ENCODE measurements at places on chromosomes 7 and 10.

DNA sequence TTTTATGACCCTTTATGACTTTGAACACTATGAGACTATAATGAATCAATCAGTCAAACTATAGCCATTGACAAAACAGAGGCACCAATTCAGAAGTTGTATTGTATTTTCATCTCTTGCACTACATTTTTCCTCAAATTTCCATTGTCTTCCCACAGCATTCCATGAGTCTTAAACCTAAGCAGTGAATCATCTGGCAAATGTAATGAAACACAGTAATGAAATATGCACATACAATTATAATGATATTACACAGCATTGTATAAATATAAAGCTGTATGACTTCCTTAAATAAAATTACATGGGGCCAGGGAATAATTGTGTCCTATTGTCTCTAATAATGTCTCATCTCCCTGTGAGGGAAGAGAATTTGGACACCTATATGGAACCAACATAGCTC lies 45.0 kb downstream of the VWDE start:
- DNase-seq = no peak

DNA sequence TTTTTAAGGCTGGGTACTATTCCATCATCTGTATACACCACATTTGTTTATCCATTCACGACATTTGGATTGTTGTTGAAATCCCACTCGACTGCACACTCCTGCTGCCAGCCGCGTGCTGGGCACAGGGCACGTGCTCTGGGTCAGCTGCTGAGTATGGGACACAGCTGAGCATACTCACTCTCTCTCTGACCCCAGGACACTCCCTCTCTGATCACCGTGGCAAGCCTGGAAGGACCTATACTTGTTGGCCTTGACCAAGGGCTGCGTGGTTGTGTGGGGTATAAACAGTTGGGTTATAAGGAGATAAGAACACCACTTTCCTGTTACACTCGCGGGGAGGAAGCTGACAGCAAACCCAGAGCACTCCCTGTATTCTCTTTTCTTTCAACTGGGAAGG lies 153.0 kb upstream of the RHEB start:
- DNase-seq = no peak

GRCh38 chr10:22343731-22344130 lies 1.6 kb upstream of the SPAG6 start:
- no peak for DNase-seq

DNA sequence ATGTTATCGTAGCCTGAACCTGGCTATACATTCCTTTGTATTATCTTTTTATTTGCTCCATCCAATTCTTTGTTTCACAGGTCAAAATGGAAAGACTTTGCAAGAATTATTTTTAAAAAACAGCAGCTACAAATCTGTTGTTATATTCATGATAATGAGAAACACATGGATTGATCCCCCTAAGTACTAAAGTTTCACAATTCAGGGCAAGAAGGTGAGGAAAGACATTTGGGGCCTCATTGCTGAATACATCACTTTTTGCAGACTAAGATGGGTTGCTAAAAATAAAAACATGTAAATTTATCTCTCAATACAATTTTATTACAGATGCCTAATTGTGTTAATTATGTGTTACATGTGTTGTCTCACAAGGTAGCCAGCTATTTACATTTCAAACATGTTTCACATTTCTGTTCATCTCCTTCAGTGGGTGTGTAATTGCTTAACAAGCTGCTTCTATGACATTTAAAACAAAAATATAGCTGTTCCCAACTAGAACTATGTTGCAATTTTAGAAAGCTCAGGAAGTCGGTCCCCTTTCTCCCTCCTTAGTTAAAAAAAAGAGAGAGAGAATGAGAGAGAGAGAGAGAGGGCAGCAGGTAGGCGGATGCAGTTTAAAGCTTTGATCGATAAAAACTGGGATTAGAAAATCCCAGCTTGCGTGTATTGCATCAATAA lies 606.3 kb upstream of the FZD8 start:
- DNase-seq = no peak

GRCh38 chr10:91597197-91597881 lies 35.5 kb downstream of the PPP1R3C start:
- no peak for DNase-seq

DNA sequence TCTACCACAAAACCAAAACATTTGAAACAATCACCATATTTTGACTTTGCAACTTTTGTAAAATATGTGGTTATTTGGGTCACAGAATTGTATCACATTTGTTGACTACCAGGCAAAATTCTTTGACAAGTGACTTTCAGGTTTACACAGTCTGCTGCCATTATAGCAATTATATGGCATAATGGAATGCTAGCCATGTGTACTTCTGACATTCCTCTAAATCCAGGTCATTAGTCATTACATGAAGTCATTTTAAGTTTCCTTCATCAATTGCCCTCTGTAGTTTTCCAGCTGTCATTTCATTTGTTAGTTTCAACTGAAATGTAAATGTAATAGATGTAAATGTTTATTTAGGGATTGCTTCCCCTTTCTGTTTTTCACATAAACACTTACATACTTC lies 137.5 kb downstream of the IMMP2L start:
- DNase-seq = no peak

- no peak for DNase-seq
Observed at GRCh38 chr10:78954689-78955088, 114.1 kb upstream of the ZMIZ1 start.

GRCh38 chr7:47371733-47372368 lies 210.1 kb downstream of the TNS3 start:
- no peak for DNase-seq

DNA sequence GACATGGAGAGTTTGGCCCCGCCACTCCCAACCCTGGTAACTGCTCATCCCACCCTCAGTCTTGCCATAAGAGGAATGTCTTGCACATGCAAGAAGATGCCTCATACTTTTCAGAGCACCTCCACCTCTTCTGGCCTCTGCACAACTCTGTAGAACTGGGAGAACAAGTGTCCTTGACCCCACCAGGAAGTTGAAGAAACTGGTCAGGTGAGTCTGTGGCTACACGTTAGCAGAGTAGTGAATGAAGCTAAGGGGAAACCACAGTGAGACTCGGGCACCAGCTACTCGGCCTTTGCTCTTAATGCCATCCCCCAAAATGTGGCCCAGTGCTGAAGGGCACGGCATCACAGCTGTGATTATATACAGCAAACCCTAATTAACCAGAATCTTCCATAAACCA lies 110.1 kb downstream of the ARID5B start:
- no peak for DNase-seq

DNA sequence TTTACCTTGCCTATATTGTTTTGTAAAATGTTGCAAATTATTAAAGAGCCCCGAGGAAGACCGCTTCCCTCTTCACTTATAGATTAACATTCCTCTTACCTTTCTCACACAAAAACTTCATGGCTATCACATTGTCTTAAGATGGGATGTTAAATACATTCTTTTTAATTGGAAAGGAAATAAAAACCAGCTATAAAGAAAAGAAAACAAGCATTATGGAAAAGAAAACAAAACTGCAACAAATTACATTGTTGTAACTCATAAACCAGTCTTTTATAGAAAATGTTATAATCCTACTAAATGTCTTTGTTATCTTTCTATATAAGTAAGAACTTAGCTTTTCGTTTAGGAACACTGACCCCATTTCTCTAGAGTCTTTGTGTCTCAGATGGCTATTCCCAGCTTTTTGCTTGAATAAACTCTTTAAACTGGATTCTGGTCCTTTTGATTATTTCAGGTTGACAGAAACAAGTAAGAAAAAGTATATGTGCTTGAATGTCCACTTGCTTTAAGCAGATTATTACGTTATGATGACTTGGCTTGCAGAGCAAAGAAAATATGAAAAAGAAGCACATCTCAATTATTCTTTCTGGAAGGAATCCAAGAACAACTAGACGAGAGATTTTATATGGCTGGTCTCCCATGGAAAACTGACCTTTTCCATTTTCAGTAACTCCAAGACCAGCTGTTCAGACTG lies 128.2 kb downstream of the AKR1D1 start:
- no peak for DNase-seq

- DNase-seq = no peak
Observed at GRCh38 chr7:127817466-127817865, 165.5 kb downstream of the SND1 start.

DNA sequence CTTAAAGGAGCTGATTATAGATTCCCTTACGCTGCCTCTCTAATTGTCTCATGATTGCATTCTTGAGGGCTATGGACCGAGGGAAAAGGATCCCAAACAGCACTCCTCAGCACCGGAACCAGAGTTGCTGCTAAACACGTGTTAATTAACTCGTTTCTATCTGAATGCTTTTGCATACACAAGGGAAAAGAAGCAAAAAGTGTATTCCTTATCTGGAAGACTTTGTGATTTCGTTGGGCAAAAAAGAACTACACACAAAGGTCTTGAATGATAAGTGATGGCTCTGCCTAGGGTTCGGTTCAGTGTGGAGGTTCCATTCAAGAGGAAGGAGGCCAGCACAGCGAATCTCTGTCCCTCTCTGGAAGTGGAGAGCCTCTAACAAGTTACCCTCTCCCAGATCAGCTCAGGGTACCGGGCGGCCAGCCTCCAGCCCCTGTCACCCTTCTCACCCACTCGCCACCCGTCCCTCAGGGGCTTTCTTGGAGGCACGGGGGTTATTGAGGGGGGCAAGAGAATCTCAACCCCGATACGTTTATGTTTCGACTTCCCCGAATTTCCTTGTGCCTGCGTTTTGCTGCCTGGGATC lies 515 bp upstream of the SLC4A2 start:
- DNase-seq = no peak

GRCh38 chr10:23351926-23352519 lies 7.4 kb upstream of the C10orf67 start:
- no peak for DNase-seq

GRCh38 chr7:57651006-57651405 lies 201.0 kb downstream of the ZNF716 start:
- DNase-seq = no peak

DNA sequence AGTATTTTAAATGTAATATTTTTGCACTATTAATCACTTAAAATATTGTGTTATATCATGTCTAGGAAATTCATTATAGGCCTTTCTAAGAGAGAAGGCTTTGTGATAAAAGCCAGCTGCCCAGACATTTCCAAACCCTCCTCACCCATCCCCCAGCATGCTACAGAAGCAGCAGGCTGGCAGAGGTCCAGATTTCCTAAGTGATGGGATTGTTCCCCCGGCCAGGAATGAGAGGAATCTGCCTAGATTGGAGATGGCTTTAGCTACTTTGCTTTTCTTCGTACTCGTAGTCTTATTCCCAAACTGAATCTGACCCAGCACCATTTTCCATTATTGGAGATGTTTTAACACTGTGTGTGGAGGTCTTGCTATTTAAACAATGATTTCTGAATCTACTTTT lies 29.4 kb downstream of the CDK14 start:
- no peak for DNase-seq

DNA sequence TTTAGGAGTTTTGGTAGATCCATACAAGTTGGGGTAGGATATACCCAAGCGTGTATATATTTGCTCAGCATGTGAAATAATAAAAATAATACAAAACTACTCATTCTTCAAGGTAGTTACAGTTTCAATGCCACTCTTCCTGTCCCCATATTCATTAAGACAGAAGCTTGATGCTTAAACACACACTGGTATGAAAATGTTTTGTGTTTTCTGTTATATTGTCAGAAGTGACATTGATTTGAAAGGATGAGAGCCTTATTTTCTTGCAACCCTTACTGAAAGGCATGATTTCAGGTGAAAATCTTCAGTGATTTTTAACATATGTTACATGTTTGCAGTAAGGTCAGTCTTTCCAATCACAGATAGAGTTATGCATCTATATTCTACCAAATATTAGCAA lies 233.6 kb downstream of the TRIL start:
- DNase-seq = no peak

DNA sequence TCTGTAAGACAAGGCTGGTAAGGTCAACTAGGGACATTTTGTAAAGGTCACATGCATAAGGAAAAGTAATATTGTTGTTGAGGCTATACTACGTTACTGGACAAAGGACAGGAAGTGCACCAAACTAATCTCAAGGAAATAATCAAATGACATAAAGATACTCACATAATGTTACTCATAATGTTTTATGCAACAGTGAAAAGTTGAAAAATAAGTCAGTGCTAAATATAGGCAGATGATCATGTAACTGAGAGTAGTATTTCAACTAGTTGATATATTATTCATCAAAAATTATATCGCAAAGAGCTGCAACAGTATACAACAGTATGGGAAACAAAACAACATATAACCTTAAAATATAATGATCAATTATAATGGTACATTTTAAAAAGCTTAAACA lies 215.7 kb downstream of the PTN start:
- DNase-seq = no peak

DNA sequence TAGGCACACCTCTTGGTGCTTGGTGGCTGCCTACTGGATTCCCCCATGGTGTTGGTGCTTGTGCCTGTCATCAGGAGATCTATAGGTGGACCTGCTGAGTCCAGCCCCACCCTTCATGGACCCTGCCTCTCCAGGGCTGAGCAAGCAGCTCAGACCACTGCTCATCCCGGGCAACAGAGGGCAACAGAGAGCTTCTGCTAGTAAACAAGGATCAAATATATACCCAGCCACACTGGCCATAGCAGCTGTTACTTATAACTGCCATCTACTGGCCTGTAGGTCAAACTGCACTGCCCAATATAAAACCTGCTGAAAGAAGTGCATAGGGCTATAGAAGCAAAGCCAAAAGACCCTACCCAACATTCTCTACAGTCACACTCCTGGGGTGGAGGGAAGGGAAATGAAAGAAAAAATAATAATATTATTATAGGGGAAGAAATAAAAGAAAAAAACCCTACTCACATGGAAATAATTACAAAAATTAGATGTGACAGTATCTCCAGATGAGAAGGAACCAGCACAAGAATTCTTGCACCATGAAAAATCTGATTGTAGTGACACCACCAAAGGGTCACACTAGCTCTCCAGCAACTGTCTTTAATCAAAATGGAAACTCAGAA lies 54.9 kb upstream of the ZNF800 start:
- DNase-seq = peak; percentile 27

GRCh38 chr10:43444323-43444722 lies 7.4 kb downstream of the ZNF487 start:
- no peak for DNase-seq

DNA sequence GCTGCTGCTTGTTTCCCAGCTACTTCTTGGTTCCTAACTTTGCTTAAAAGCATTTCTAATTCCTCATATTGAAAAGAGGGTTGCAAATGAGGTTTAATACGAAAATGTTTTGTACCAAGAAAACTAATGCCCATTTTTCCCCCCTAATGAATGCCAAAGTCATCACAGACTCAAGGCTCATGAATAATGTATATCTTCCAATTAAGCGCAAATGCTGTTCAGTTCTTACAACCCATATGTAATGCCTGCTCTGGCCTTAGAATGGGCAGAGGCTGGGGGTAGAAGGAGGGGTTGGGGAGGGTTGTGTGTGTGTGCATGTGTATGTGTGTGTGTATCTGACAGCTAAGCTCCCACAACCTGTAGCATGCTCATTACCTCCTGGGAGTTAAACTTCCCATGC lies 901.7 kb downstream of the KCNMA1 start:
- no peak for DNase-seq

DNA sequence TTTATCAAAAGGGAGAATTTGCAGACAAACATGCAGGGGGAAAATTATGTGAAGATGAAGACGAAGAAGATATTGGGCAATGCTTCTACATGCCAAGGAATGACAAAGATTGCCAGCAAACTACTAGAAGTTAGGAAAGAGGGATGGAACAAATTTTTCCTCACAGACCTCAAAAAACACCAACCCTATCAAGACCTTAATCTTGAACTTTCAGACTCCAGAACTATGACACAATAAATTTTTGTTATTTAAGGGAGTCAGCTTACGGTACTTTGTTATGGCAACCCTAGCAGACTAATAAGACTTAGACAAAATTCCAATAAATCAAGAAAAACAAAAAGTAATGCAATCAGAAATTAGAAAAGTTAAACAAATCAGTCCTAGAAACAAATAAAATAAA lies 280.0 kb upstream of the GNAI1 start:
- DNase-seq = no peak
